CD4-positive, alpha-beta T cell treated with Interleukin-2 at 100 ng/mL for 4 hours (primary cell): ENCODE measurements at places on chromosomes 4 and X.

GRCh38 chr4:100289530-100289888 lies 99.2 kb upstream of the DDIT4L start:
- DNase-seq: no peak

DNA sequence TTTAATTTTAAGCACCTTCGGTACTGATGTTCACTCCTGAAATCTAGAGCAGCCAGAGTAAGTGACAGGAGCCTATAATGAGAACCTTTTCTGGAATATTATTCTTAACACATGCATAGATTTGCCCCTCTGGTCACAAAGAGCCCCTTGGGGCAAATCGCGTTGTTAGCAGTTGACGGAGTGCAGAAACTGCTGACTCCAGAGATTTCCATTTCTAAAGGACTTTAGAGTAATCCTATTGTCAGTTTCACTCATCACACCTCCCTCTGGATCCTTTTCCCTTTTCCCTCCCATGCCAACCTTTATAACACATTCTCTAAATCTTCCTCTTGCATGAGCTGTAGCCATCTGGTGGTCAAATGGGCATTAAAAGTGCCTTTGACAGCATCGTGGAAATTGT lies 264.9 kb upstream of the PRPS2 start:
- DNase-seq: no peak

DNA sequence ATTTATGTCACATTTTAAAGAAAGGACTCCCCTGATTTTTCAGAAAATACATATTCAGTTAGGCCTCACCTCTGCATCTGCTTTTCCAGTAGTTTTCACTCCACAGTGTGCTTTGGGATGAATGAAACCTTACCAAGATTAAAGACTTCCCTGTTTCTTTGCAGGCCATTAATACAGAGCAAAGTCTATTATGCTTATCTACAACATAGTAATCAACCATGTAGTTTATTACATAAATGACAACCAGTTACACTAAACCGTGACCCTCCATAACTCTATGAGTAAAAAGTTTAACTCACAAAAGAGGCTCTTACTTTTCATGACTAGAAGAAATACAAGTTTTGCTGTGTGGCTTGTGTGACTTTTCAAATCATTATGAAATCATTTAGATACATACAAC lies 2.3 kb downstream of the LRRC66 start:
- DNase-seq: no peak

- no peak for DNase-seq
Measured at GRCh38 chrX:29726811-29727210, 488.6 kb upstream of the MAGEB2 start.

GRCh38 chr4:129676934-129677333 lies 581.0 kb downstream of the C4orf33 start:
- no peak for DNase-seq

DNA sequence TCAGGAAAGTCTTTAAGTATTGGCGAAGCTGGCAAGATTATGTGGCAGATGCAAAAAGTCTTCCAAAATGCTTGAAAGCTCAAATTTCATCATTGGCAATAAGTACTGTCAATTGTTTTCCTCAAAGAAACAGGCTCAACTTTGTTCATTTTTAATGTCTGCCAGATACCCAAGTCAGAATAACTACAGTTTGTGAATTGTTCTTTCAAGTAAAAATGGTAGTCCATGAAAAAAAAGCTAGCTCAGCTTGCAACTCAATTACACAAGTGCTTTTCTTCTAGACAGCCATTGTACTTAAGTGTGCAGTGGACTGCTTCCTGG lies 70.5 kb downstream of the AFF1 start:
- DNase-seq: no peak

DNA sequence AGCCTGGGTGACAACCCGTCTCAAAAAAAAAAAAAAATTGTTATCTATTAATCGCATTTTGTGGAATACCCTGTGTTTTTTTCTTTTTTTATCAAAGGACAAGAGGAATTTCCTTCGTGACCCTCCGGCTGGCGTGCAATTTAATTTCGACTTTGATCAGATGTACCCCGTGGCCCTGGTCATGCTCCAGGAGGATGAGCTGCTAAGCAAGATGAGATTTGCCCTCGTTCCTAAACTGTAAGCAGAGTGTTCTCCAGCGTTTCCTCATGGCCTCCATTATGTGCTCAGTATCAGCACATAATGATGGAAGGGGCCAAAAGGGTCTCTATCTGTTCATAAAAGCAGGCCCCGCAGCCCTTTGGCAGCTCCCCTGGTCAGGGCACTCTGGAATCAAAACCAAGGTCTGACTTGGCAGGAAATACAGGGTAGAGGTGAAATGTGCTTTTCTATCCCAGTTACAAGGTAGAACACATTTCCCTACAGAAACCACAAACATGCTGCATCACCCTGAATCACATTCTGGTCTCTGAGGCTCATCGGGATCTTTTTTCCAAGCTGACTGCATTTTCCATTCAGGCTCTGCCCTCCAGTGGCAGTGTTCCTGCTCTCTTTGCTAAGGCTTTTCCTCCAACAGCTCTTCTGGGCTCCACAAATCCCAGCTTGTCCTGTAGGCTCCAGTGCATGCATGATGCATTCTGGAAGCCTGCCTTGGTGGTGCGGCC lies 24.4 kb downstream of the SYAP1 start:
- DNase-seq: no peak

DNA sequence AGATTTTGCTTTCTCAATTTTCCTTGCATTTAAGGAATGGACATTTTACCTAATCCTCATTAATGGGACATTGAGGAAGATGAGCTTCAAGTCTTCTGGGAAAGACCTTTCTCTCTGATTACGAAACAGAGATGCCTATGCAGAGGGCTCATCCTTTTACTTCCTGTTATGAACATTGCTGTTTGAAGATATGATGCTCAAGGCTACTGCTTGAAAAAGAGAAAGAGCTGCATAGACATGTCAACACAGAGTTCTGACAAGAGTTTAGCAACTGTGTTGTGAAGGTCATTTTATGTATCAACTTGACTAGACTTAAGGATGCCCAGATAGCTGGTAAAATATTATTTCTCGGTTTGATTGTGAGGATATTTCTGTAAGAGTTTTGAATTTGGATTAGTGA lies 13.8 kb upstream of the GNPDA2 start:
- DNase-seq: no peak

DNA sequence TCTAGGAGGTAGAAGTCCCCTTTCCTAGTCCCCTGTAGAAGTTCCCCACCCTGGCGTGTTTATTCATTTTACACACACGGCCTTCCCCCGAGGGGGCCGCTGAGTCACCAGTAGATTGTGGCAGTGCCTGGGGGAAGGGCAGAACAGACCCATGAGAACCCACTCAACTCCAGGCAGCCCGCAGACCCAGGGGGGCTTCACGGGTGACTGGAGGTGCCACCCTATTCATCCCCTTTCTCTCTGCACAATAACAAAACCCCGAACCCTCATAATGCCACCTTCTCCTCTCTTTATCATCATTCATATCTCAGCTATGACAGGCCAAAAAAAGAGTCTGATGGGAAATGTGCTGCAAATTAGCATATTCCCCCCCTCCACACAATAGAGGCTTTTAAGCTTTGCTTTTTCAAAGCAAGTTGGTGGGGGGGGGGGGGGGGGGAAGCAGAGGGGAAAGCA lies 20.4 kb upstream of the GPM6B start:
- no peak for DNase-seq

DNA sequence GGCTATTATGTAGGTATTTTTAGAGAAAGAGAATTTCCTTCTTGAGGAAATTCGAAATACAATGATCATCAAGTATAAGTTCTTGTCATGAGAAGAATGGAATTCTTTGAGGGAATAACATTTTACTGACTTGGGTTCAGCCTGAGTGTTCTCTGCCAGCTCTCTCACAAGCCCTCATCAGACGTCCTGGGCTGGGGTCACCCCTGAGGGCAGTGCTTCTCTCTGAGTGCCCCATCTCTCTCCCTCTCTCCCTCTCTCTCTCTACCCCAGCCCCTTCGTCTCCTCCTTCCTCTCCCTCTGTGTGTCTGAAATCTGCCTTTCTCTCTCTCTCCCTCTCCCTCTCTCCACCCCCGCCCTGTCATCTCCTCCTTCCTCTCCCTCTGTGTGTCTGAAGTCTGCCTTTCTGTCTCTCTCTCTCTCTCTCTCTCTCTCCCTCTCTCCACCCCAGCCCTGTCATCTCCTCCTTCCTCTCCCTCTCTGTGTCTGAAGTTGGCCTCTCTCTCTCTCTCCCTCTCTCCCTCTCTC lies 241.7 kb upstream of the PSAPL1 start:
- DNase-seq: no peak

DNA sequence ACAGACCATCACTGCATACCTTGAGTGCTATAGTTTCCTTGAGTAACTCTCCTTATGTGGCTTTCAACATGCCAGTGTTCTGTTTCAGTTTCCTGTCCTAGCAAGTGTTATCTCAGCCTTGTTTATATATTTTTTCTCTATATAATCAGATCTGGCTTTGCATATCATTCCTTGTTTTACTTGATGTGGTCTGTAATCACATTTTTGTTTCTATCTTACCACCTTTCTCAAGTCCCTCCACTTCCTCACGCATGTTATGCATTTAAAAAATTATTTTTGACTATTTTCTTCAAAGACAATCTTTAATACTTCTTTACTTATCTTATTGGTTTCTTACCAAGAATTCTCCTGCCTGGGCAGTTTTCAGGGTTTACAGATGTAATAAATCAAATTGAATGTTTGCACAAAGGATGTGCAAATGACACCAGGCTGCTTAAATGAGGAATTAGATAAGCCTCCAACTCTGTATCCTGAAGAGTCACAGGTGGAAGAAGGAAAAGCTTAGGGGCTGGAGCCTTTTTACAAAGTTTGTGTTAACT lies 351.2 kb downstream of the BMPR1B start:
- no peak for DNase-seq

DNA sequence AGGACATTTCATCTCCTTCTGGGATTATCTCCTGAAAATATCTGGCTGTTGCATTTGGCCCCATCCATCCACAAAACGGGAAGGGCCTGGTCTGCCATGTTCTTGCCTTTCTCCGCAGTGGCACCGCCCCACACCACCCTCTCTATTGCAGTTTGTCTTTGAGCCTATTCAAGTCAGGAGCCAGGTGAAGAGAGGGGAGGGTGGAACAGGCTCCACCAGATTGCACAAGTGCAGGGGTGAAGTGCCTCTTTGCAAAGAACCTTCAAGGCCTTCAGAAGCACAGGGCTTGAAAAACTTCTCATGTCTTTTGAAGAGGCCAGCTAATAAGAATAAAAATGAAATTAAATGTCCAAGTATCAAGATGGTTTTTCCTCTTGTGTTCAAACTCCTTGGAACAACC lies 28.7 kb downstream of the RS1 start:
- DNase-seq: no peak

DNA sequence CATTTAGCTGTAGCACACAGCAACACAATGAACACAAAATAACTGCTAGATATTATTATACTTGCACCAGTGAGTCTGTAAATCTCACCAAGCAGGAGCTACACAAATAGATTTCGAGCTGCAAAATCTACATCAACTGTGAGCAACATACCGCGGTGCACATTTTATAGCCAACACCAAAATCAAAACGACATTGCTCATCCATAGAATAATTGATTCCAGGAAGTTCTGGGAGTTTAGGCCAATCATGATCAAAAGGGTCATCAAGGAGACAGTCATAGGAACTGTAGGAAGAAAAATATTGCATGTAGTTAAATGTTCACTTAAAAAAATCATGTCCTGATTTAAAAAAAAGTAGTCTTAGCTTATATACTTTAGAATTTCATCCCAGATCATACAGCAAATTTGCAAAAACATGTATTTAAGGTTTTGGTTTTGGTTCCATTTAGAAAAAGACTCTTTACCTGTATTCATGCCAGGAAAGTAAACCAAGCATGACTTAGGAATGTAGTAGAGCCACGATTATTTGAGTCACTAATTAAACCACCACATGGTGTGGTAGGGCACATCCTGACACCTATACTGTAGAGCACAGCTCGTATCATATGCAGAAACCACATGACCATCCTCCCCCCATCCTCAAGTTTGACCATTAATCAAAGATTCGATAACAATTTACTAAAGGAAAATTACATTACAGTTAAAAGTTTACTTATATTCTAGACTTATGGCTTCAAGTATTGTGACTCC lies 250.4 kb downstream of the ADAMTS3 start:
- DNase-seq: no peak

- DNase-seq: no peak
Measured at GRCh38 chrX:65758505-65758904, 91.1 kb downstream of the MSN start.

GRCh38 chrX:16839219-16839851 lies 30.8 kb downstream of the RBBP7 start:
- no peak for DNase-seq
